ENCODE measurements at places on chromosomes 6 and 20. TPM values are rescaled to one million over a fixed set of nuclear protein-coding genes. Genes with fewer than 3 reads are reported as not detected.
A peak's percentile ranks its signal among the peaks of the same experiment; 100 is the strongest.

PGC gene
- polyA plus RNA-seq, result not detected

EDN1 gene
- polyA plus RNA-seq, result 3.2 TPM

SCGN gene
- polyA plus RNA-seq, result not detected

TMEM63B gene
- 34.1 TPM for polyA plus RNA-seq

KHDC1 gene
- 7.7 TPM for polyA plus RNA-seq

PRSS16 gene
- polyA plus RNA-seq, result 0.21 TPM

SIRPD gene
- polyA plus RNA-seq, result not detected

FOXS1 gene
- not detected for polyA plus RNA-seq

DNAJC5 gene
- 45.6 TPM for polyA plus RNA-seq

BPIFB4 gene
- polyA plus RNA-seq, result not detected

- no peak for DNase-seq
These were observed 301.5 kb downstream of the BMP7 start for GRCh38 chr20:56964901-56965300.

DNA sequence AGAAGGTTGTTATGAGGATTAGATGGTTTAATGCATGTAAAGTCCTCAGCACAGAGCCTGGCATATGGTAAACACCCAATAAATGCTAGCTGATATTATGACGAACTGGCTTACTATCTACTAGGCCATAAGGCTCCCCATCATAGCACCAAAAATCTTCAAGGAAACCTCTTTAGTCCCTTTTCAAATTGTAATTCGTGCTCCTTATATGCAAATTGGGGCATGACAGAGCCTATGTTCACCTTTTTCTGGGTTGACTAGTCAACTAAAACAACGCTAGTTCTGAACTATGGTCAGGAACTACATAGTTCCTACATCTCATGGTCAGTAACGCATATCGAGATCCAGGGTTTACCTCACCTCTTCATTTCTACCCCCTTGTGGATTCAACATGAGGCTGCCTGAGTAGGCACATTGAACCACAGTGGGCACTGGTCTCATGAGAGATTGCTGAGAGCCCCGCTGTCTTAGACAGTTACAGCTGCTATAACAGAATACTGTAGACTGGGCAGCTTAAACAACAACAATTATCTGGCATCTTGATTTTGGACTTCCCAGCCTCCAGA lies 97.2 kb upstream of the TNFAIP3 start:
- DNase-seq, result no peak

DNA sequence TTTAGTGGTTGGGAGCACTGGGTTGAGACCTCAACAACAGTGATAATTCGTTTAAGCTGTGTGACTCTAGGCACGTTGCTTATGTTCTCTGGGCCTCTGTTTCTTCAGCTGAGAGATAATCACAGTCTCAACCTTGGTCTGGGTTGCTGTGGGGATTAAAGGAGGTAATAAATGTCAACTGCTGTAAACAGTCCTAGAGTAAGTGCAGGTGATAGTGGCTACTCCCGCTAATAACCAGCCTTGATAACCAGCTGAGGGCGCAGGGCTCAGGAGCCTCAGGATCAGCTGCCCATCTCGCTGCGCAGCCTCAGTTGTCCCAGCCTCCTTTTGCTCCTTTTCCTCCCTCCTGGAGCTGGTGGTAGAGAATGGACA lies 58.0 kb downstream of the JARID2 start:
- no peak for DNase-seq

DNA sequence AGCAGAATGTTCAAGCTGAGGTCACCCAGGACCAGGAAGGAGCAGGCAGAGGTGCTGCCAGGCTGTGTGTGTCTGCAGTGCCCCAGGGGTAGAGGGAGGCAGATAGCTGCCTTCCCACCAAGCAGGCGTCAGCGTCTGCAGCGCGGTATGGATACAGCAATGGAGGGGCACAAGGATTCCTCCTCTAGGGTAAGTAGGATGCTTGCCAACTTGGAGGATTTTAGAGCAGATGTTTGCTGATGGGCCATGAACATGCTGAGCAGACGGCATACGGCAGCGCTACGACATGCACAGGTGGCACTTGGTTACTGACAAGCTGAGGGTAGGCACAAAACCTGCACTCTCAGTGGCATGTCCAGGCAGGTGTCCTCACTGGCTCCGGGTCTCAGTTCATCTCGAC lies 48.1 kb downstream of the PSMG4 start:
- no peak for DNase-seq

DNA sequence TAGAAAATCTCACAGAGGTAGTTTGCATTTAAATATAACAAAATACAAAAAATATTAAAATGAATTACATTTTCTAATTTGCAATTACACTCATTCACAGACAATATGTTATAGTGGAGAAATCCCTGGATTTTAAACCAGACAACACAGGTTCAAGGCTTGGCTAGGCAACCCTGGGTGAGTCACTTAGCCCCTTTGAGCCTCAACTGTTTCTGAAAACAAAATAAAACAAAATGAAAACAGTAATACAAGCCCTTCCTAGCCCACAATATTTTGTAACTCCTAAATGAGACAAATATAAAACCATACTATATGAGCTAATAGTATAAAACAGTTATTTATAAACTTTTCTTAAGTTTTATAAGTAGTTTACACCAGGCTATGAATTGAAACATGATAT lies 41.0 kb downstream of the UQCC1 start:
- no peak for DNase-seq

GRCh38 chr6:74785236-74785635 lies 420.6 kb downstream of the COL12A1 start:
- no peak for DNase-seq

- DNase-seq, result no peak
These were observed 29.3 kb downstream of the RALGAPB start for GRCh38 chr20:38501858-38502436.

DNA sequence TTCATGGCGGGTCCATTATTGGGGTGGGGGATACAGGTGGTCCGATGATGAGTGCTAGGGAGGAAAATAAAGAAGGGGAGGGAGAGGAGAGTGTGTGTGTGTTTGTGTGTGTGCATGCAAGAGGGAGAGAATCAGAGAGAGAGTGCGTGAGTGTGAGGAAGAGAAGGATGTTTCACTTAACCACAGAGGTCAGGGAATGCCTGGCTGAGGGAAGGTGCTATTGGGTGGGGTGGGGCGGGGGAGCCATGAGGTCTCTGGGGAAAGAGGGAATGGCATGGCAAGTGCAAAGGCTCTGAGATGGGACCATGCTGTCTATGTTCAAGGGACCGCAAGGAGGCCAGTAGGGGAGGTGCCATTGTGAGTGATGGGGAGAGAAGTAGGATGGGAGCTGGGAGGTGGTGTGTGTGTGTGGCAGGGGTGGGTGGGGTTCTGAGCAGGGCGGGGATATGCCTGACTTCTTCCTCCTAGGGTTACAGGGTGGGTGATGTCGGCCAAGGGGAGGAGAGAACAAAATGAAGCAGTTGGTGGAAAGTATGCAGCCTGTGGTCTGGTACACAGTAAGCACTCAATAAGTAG lies 23.0 kb downstream of the CEBPB start:
- no peak for DNase-seq

GRCh38 chr6:107646176-107646575 lies 156.3 kb downstream of the SOBP start:
- DNase-seq, result no peak

DNA sequence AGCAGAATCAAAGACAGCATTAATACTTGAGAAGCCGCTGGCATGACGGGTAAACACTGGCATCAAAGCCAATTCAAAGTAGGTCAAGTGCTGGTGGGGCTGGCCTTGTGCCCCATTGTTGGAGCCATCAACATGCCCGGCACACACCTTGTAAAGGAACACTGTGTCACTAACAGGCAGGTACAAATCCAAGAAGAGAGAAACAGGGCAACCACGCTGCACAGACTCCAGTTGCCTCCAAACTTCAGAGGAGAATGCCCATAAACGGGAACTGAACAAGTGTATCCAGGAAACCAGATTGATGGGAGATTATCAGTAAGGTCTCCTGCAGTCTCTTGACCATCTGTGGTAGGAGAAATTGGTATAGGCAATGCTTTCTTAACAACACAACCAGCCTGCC lies 127.0 kb upstream of the STXBP5 start:
- DNase-seq, result no peak

- DNase-seq, result no peak
These were observed 38.1 kb downstream of the GNAS start for GRCh38 chr20:58890518-58891085.

DNA sequence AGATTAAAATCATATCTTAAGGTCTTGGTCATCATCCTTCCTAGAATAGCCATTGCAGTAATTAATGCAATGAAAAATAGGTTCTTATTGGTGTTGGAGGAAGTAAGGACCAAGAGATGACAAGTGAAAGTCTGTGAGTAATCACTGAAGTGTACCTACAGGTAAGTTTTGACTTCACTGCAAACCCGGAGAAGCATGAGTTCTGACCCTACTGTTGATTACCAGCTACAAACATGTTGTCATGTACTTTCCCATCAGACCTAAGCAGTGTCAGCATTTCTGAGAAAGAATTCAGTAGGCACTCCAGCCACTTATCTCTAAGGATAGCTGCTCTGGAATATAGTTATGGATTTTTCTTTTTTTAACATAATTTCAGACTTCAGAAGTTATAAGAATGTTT lies 280.9 kb downstream of the ZFAND3 start:
- no peak for DNase-seq

- no peak for DNase-seq
These were observed 98.3 kb upstream of the FRMD1 start for GRCh38 chr6:168177103-168177891.

GRCh38 chr6:142013287-142013686 lies 119.4 kb upstream of the GJE1 start:
- peak; percentile 89 for DNase-seq

GRCh38 chr6:91483415-91484105 lies 896.7 kb upstream of the MAP3K7 start:
- no peak for DNase-seq

- DNase-seq, result no peak
These were observed 74.6 kb upstream of the LRFN2 start for GRCh38 chr6:40661726-40662125.

- DNase-seq, result no peak
These were observed 3.5 kb downstream of the CST7 start for GRCh38 chr20:24952376-24953208.

GRCh38 chr20:15561070-15561569 lies 1012.1 kb downstream of the KIF16B start:
- DNase-seq, result no peak

DNA sequence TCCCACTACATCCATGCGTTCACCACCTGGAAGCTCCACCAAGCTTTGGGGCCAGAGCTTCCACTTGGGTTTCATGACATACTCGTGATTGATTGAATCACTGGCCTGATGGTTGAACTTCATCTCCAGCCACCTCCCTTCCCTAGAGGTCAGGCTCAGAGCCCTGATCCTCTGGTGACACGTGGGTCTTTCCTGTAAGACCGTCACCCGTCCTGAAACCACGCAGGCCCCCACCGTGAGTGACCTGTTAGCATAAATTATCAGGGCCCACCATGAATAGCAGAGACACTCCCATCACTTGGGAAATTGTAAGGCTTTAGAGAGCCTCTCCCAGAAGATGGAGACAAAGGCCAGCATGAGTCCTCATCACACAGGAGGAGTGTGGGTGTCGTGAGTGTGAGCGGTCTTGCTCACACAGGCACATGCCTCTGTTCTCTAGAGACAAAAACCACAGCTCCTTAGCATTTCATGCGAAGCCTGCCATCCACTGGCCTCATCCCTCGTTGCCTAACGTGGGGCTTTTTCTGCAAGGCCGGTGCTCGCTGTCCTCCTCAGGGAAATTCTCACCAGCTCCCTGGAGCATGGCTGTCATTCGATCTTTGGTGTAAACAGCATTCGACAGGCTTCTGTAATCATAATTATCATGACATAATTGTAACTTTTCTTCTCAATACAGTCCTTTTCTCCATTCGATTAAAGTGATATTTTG lies 65.1 kb upstream of the DUSP22 start:
- DNase-seq, result no peak

- no peak for DNase-seq
These were observed 904 bp downstream of the B3GALT4 start for GRCh38 chr6:33277663-33278391.

DNA sequence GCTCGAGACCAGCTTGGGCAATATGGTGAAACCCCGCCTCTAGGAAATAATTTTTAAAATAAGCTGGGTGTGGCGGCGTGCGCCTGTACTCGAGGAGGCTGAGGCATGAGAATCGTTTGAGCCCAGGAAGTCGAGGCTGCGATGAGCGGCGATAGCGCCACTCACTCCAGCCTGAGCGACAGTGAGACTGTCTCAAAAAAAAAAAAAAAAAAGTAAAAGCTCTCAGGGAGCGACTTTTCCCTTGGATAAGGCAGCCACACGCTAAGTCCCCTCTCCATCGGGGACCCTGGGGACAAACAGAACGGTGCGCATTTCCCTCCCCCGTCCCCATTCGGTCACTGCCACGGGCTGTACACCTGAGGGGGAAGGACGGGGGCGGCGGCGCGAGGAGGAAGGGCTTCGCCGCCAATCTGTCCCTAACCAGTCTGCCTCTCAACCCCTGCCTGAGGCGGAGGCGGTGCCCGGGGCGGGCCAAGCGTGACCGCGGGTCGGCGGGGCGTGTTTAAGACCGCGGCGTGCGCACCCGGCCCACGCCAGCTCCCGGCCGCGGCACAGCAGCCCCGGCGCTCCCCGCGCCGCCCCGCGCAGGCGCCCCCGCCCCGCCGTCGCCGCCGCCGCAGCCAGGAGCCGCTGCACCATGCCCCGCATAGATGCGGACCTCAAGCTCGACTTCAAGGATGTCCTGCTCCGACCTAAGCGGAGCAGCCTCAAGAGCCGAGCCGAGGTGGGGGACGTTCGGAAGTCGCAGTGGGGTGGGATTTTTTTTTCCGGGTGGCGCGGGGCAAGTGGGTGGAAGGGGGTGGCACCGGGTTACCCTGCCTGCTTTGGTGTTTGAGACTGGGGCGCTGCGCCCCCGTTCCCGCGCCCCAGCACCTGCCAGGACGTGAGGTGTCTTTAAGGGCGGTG lies at the start of gene GMPR:
Gene GMPR (plus strand): TSS at position 531 of the 906 bp plus-strand sequence. CDS start 107 bp downstream, at position 638.
- DNase-seq, result no peak

DNA sequence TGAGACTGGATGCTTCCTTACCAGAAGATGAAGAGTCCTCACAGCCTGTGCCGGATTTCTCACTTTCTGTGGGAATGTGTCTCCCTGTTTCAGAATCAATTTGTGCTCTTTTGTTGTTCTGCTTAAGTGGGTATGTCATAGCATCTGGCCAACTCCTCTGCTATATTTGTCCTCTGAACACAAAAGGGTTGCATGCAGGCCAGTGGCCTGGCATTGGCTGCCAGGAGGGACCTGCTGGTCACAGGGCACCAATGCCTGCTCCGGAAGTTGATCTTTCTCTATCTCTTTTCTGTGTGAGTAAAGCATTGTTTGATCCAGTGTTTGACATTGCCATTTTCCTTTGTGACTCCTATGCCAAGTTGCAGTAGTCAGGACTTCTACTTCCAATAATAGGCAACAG lies 47.8 kb downstream of the JARID2 start:
- DNase-seq, result no peak

GRCh38 chr6:152571943-152572337 lies 65.2 kb downstream of the SYNE1 start:
- DNase-seq, result no peak

All from BJ (cell line).